ENCODE measurements at places on chromosomes 11 and 22.
A peak's percentile ranks its signal among the peaks of the same experiment; 100 is the strongest.

DNA sequence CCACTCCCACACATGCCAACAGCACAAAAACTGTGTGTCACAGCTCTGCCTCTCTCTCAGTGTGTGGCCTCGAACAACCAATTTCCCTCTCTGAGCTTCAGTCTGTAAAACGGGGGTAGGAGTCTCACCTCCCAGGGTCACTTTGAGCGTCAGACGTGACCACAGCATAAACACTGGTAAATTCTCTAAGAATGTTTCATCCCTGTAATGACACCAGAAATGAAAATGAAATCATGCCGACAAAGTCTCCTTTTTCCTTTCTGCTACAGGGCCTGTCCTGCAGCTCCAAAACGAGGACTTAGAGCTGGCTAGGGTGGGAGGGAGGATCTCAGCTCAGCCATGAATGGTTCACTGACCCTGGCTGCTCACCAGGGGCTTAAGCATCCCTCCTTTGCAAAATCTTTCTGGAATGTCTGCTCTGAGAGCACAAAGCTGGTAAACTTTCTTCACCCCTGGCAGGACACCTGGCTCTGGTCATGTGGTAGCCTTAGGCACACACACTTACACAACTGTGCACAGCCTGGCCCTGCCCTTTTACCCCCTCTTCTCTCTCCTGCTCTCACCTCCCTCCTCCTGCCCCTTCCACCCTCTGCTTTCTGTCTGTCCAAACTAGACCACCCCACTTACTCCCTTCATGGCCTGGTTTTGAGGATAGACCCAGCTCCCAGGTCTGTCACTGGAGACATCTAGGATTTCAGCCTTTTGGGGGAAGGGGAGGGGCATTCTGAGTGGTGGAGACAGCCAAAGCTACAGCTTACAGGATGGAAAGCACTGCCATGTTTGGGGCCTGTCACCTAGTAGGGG, 12.3 kb upstream of the TSKU start:
- peak overlapping the region; percentile 22 for H3K4me3 ChIP-seq
- H3K4me1 ChIP-seq, result peaks cover 48% of the 10 kb centered on the region
- peak overlapping the region; percentile 79 for H3K27ac ChIP-seq
- no peaks in the 10 kb centered on the region for H3K27me3 ChIP-seq
- no peaks in the 10 kb centered on the region for H3K36me3 ChIP-seq

DNA sequence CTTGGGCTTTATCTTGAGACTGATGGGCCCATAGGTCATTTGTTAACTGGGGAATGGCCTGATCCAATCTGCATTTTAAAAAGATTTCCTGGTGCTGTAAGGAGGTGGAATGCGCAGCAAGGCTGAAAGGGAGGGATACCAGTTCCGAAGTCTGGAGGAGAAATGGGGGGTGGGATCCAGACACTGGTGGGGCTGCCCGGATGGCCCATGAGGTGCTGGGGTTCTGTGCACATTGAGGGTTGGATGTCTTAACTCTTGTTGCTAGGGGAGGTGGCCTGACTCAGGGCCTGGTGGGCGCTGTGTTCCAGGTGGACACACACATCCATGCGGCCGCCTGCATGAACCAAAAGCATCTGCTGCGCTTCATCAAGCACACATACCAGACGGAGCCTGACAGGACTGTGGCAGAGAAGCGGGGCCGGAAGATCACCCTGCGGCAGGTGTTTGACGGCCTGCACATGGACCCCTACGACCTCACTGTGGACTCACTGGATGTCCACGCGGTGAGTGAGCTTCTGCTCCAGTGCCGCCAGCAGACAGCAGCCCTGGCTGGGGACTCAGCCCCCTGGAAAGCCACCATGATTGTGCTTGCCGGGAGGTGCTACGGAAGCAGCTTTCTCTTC, 38.1 kb downstream of the AMPD3 start:
- H3K4me3 ChIP-seq, result no peak overlapping the region
- H3K36me3 ChIP-seq, result no peaks in the 10 kb centered on the region
- no peak for DNase-seq
- H3K4me1 ChIP-seq, result peaks cover 15% of the 10 kb centered on the region
- H3K27me3 ChIP-seq, result no peaks in the 10 kb centered on the region

DNA sequence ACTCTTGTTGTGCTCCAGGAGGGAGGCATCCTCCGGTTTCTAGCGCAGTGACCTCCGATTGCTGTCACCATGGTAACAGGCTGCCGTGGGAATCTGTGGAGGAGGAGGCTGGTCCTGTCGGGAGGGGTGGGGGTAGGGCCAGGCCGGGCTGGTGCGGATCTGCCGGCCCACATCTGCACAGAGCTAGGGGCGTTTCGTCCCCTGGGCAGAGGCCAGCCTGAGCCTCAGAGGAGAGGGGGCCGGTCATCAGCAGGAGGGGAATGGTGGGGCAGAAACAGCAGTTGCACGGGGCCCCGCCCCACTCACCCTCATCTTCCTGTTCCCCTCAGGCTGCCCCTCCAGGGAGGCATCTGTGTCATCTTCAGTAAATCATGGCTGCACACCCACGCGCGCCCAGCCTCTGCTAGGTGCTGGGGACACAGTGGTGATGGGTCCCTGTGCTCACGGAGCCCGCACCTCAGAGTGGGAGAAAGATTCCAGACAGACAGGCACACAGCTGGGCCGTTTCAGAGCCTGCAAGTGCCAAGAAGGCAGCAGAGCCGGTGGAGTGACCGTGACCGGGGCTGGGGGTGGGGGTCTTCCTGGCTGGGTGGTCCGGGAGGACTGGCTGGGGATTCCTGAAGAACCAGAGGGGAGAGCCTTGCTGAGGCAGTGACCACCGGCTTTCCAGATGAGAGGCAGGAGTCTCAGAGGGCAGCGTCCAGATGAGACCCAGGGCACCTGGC, 120.5 kb downstream of the CACNA1I start:
- peaks cover 92% of the 10 kb centered on the region for H3K27me3 ChIP-seq
- H3K4me3 ChIP-seq, result no peak overlapping the region
- no peaks in the 10 kb centered on the region for H3K4me1 ChIP-seq
- H3K36me3 ChIP-seq, result no peaks in the 10 kb centered on the region
- no peak for DNase-seq

- no peak overlapping the region for H3K4me3 ChIP-seq
- H3K27ac ChIP-seq, result no peak overlapping the region
- H3K4me1 ChIP-seq, result no peaks in the 10 kb centered on the region
- DNase-seq, result no peak
- H3K36me3 ChIP-seq, result no peaks in the 10 kb centered on the region
Observed at GRCh38 chr22:37032535-37033460, 13.3 kb downstream of the MPST start.

GRCh38 chr11:114219559-114220349, 76.4 kb upstream of the NNMT start:
- H3K27ac ChIP-seq, result no peak overlapping the region
- no peaks in the 10 kb centered on the region for H3K36me3 ChIP-seq
- no peak overlapping the region for H3K4me3 ChIP-seq
- no peaks in the 10 kb centered on the region for H3K27me3 ChIP-seq
- DNase-seq, result no peak
- no peaks in the 10 kb centered on the region for H3K4me1 ChIP-seq

GRCh38 chr11:118882491-118882890, 1.2 kb upstream of the CXCR5 start:
- H3K4me1 ChIP-seq, result no peaks in the 10 kb centered on the region
- H3K4me3 ChIP-seq, result no peak overlapping the region
- H3K27me3 ChIP-seq, result no peaks in the 10 kb centered on the region
- DNase-seq, result no peak

DNA sequence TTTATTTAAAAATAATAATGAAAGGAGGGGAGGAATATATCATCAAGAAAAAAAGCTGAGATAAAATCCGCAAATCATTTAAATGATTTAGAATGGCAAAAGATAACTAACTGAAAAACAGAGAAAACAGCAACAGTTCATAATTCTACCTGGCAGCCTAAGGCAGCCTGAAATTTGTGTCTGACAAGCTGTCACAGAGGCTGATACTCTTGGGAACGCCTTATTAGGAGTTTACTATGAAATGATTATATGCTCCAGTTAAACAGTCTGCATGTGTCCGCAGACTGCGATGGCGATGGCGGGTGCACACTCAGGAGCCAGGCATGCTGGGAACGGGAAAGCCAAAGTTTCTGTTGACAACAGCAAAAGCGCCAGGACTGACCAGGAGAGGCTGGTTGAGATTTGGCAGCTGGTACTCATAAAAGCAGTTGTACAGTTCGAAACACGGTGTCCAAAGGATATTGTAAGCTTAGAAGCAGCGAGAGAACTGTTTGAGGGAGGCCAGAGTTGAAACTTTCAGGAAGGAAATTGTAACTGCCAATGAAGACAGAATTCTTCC, 172.9 kb upstream of the MPPED2 start:
- H3K27ac ChIP-seq, result no peak overlapping the region
- H3K36me3 ChIP-seq, result no peaks in the 10 kb centered on the region
- H3K4me1 ChIP-seq, result no peaks in the 10 kb centered on the region

DNA sequence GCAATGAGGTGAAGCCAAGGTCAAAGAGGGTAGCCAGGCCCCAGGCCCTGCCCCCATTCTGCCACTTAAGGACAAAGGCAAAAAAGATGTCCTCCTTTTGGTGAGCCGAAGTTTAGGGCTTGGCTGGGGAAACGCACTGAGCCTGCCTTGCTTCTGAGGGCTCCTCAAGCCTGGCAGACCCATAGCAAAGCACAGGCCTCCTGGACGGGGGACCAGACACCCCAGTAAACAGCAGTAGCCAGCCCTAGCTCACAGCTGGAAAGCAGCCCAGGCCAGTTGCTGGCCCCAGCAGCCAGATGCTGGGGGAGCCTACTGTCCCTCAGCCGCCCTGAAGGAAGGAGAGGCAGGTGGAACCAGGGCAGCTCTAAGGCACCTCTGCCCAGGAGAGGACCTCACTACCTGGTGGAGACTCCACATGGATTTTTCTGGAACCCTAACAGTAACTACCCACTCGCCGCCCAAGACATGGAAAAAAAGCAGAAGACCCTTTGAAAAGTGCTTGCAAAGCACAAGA, 3.8 kb upstream of the PYGM start:
- no peak overlapping the region for H3K4me3 ChIP-seq
- H3K4me1 ChIP-seq, result no peaks in the 10 kb centered on the region
- no peak for DNase-seq
- peaks cover 25% of the 10 kb centered on the region for H3K36me3 ChIP-seq
- H3K27ac ChIP-seq, result no peak overlapping the region

- H3K4me3 ChIP-seq, result no peak overlapping the region
- no peak overlapping the region for H3K27ac ChIP-seq
- DNase-seq, result no peak
- H3K36me3 ChIP-seq, result peaks cover 5% of the 10 kb centered on the region
- no peaks in the 10 kb centered on the region for H3K4me1 ChIP-seq
- no peaks in the 10 kb centered on the region for H3K27me3 ChIP-seq
Observed at GRCh38 chr11:95832763-95833162, 42.5 kb downstream of the CEP57 start.

All from MM.1S (cell line).